SIG-M5 (cell line): ENCODE measurements at places on chromosomes 4 and X.

- DNase-seq, result no peak
Measured at GRCh38 chr4:138702190-138702824, 313.3 kb upstream of the NOCT start.

DNA sequence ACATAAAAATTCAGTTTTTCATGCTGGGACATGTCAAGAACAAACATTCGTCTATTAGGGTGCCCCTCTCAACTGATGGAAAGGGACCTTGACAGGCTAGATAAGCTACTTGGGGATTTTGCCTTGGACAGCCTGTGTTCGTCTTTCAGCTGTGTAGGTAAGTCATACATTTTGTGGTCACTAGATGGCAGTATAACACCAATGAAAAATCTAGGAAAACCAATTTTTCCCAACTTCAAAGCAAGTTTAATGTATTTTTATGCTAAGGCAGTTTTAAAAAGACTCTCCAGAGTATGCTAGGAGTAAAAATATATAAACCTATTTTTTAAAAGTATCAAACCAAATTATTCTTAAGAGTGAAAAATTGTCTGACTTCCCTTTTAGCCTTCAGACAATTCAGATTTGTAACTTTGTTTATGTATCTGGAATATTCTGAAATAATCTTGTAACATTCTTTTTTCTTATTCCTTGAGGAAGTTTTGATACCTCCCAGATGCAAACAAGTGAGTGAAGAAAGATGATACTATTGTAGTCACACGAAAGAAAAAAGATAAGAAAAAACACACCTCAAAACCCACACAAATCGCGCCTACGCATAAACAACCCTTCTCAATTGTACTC, 158.3 kb downstream of the CPE start:
- no peak for DNase-seq

GRCh38 chr4:44985938-44986337, 259.6 kb upstream of the GNPDA2 start:
- no peak for DNase-seq

GRCh38 chrX:129646566-129647417, 8.0 kb downstream of the APLN start:
- DNase-seq, result no peak

- DNase-seq, result no peak
Measured at GRCh38 chr4:121190389-121190788, 26.3 kb upstream of the TNIP3 start.

DNA sequence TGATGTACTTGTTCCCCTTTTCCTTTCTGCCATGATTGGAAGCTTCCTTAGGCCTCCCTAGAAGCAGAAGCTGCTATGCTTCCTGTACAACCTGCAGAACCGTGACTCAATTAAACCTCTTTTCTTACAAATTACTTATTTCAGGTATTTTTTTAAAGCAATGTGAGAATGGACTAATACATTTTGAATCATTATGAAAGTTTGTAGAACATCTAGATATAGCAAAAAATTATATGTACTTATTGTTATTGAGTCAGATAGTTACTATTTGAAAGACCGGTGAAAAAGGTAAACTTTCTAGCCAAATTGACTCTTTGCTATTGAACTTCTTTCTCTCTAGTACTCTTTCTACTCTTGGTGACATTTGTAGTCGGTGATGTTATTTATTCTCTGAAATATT, 777.3 kb upstream of the GALNTL6 start:
- DNase-seq, result no peak

GRCh38 chrX:102712981-102713625, 855 bp downstream of the GPRASP2 start:
- DNase-seq, result no peak

DNA sequence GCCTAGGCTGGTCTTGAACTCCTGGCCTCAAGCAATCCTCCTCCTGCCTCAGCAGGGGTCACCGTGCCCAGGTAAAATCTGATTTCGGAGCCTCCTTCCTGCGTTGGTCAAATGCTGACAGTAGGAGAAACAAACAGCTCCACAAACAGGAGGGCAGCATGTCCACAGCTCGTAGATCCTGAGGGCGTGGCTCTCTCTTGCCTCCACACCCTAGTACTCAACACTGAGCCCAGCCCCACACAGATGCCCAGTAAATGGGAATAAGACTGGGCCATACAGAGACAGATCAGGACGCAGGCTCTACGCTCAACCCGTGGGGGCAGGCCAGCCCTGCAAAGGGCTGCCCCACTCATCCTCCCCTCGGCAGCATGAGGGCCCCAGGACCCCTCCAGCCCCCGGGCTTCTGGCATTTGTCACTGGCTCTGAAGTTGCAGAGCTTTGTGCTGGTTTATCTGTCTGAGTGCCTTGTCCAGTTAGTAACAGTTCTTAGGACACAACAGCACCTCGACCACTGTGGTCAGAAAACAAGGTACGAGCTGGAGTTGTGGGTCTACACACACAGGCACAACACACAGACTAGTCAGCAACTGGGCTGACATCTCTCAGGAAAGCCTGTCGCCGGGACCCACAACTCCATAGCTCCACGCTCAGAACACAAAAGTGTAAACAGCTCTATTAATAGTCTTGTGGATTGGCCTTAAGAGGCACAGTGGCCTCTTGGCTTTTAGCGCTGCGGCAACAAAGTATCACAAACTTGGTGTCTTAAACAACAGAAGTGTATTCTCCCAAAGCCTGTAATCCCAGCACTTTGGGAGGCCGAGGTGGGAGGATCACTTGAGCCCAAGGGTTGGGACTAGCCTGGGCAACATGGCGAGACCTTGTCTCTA, 5.2 kb downstream of the TNIP2 start:
- DNase-seq, result no peak

DNA sequence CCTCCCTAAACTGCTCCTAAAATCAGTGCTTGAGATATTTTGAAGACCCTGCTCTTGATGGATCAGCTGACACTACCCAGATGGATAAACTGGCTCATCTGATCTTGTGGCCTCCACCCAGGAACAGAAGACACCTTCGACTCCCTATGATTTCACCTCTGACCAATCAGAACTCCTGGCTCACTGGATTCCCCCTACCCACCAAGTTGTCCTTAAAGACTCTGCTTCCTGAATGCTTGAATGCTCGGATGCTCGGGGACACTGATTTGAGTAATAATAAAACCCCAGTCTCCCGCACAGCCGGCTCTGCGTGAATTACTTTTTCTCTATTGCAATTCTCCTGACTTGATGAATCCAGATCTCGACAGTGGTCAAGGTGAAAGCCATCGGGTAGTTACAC, 12.0 kb upstream of the RPS3A start:
- DNase-seq, result no peak

DNA sequence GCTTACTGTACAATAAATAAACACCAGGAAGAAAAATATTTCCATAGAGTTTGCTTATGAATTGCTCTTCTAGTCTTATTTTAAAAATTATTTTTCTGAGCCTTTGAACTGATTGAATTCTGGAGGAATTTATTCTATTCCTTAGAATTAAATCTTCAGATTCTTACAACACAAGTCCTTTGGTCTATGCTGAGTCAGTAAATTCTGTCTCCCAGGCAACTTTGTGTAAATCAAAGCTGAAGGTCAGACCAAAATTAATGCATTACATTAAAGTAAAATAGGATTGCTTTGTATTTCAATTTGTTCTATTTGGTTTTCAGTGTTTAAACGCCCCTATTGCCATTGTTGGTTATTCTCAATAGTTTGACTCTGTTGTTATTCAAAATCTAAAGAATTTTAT, 26.8 kb upstream of the STPG2 start:
- no peak for DNase-seq

GRCh38 chr4:113355550-113356371, 306.3 kb downstream of the ANK2 start:
- DNase-seq, result peak; percentile 74

- no peak for DNase-seq
Measured at GRCh38 chr4:176464748-176465147, 145.0 kb downstream of the SPCS3 start.

DNA sequence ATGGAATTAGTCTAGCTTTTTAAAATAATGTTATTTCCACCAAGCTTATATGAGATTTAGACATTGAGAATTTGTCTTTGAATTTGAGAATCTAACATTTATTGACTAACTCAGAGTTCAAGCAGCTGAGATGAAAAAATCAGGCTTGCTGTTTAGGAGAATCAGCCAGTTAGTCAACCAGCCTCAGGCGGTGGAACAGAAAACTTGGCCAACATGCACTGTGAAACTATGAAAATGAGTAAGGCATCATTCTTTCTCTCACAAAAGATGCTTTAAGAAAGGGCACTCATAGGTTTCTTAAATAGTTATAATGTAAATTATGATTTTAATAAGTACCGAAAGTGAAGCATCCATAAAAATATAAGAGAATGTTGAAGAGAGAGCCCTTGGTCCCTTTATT, 84.2 kb downstream of the NFKB1 start:
- DNase-seq, result no peak

DNA sequence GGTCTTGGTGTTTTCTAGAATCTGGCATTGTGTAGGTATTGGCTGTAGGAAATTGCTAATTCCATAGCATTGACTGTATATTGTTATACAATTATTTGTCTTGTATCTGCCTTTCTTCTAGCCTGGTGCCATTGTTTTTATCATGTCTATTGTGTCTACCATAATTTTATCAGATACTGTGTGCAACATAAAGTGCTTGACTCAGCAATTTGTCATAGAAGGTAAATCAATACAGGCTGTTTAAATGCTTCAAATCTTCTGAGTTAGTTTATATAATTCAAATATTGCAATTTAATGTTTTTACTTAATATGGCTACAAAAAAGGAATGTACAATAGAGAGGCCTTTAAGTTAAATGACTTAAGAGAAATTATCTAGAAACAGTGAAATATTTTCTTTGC, 263.3 kb upstream of the UGT8 start:
- no peak for DNase-seq

DNA sequence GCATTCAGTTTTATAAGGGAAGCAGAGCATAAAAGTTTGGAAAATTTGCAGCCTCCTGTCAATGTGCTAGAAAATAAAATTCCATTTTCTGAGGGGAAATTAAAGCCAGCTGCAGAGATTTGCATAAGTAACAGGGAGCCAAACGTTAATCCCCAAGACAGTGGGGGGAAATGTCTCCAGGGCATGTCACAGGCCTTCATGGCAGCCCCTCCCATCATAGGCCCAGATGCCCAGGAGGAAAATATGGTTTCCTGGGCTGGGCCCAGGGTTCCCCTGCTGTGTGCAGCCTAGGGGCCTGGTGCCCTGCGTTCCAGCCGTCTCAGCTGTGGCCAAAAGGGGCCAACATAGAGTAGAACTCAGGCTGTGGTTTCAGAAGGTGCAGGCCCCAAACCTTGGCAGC, 9.3 kb downstream of the RNF4 start:
- DNase-seq, result no peak

DNA sequence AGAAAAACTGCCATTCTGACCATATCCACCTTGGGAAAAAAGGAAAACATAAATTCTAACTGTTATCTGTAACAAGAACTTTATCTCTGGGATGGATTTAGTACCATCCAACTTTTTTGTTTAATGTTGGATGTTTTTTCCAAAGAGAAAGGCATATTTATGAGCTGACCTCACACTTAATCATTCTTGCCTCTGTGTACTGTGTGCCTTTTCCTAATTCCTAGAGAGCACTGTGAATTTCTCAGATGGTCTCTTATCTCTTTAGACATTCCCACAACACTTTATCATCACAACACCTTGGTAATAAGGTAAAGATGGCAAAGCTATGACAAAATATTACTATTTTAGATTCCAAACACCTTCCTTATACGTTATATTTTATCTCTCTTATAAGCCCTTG, 126.2 kb downstream of the COL4A6 start:
- no peak for DNase-seq

GRCh38 chrX:2627272-2627867, 63.7 kb upstream of the CD99 start:
- DNase-seq, result no peak

DNA sequence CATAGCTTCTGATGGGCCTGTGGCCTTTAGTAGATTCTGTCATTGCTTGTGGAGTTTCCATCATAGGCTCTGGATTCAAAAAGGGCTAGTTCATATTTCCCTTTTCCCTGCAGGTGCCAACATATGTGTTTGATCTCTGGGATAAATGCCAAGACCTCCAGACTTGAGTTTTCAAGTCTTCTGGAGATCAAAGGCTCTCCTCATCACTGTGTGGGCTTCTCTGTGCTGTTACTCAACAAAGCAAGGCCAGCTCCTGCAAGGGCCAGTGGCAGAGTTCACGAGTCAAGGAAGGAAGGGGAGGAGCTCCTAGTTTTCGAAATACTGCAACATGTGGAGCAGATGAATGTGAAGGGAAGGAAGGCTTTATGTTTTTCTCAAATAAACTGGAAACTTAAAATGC, 62.7 kb upstream of the SCML1 start:
- DNase-seq, result no peak

DNA sequence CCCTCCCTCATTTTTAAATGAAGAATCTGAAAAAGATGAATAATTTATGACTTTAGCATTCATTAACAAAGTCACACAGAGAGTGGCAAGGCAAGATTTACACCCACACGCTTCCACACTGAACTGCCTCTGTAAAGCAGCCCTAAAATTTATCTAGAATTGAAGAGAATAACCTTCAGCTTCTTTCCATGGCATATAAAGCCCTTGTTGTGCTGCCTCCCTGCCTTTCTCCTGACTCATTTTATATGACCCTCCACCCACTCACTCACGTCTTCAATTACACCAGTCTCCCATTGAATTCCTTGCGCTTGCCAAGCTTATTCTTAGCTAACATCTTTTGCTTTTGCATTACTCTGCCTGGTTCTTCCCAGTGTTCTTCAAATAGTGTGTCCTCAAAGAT, 2649.3 kb downstream of the PCDH7 start:
- no peak for DNase-seq

GRCh38 chr4:61401771-61402170, 201.6 kb downstream of the ADGRL3 start:
- DNase-seq, result no peak

- no peak for DNase-seq
Measured at GRCh38 chr4:173434231-173434630, 35.3 kb upstream of the SCRG1 start.

DNA sequence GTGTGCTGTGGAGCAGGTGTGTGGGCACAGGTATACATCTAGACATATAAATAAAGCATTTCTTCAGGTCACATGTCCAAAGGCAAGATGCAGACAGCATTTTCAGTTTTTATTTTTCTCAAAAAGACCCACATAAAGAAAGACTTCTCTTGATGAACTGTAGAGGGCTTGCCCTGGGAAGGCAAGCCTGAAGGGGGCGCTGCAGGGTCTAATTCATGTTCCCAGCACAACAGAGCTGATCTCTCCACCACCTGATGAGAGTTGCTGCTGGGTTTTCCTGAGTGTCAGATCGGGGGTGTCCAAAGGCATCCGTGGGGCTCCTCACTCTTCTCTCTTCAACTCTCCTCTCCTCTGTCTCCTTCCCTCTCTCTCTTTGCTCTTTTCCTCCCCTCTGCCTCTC, 26.6 kb downstream of the ADRA2C start:
- DNase-seq, result no peak

DNA sequence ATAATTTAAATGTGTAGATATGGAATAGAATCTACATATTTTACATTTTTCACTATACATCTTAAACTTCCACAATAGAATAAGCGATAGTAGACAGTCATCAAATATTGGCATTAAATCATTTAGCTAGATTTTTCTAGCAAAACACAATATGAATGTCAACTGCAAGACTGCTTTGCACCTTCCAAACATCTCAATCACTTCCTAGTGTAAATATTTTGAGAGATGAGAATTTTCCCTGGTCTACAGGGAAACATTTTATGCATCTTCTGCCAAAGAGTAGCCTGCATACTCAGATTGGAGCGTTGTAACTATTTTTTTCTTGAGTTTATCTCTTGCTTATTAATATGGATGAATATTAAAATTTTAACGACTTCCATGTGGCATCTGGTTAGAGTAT, 897.4 kb downstream of the CENPC start:
- no peak for DNase-seq

- no peak for DNase-seq
Measured at GRCh38 chrX:31836479-31836878, 764.6 kb upstream of the FTHL17 start.

GRCh38 chr4:32560306-32560705, 1840.1 kb downstream of the PCDH7 start:
- no peak for DNase-seq
